Stimulated activated CD4-positive, alpha-beta T cell treated with anti-CD3 and anti-CD28 coated beads, Interleukin-4, amount 100 ng/mL, for 24 hours (primary cell): ENCODE measurements at places on chromosomes 5 and 9.

DNA sequence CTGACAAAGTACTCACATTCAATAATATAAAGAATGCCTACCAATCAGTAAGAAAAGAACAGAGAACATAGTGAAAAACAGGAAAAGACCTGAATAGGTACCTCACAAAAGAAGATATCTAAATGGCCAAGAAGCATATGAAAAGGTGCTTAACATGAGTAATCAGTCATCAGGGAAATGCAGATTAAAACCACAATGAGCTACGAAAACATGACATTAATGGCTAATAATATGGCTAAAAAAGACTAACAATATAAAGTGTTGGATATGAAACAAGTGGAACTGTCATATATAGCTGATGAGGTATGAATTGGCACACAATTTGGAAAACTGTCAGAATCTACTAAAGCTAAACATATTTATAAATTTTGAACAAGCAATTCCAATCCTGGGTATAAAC is 18.9 kb downstream of the DENND1A start:
- DNase-seq: no peak

- DNase-seq: no peak
Observed at GRCh38 chr5:137190031-137190430, 309.1 kb downstream of the SPOCK1 start.

DNA sequence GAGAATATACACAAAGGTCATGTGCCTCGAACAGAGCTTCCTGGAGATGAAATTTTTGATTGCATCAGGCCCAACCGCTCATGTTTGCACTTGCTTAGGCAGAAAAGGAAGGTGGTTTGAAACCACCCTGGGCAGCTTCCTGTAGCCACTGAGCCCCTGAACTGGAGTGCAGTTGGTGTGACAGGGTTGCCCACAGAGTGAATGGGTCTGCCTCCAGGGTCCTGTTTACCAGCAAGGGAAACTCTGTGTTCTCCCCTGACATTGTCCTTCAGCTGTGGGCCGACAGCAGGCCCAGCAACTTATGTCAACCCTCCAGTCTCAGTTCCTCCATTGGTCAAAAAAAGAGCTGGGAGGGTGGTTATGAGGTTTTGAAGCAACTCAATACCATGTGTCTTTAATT is 289.6 kb downstream of the KIF4B start:
- DNase-seq: no peak

DNA sequence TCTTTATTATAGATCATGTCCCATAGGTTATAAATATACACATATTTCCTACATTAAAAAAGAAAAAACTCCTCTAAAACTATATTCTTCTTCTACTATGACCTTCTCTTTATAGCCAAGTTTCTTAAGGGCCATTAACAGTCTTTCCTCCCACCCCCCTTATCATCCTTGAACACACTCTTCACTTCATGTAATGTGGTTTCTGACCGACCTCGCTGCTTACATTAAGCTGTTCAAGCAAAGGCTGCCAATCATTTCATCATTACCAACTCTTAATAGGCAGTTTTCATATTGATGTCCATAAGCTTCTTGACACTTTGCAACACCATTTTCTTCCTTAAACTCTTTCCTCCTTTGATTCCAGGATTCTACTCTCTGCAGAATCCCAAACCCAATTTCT is 283.0 kb upstream of the PCSK5 start:
- no peak for DNase-seq

DNA sequence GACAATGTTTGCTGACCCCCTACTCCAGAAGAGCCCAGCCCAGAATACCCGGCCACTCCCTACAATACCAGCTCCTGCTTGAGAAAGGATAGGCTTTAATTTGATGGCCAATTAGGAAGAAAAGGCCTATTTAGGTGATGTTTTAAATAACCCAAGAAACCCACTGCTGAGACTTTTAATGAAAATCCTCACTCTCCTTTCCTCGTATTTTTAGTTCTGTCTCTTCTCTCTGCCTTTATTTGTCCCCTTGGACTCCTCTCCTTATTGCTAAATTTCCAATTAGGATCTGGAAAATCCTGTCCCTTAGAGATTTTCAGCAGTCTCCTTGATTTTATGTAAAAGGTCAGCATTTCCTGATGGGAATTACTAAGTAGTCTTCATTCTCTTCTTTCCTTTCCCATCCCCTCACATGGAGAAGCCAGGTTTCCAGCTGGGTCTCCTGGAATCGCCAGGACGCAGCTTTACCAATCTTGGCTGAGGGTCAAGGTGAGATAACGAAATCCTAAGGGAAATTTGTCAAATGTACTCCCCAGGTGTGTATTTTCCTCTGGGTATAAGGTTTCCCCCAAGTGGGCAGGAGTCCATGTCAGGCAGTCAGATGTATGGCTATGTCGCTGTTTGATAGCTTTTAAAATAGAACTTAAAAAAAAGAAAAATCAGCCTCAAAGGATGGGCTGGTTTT is 11.7 kb downstream of the STC2 start:
- no peak for DNase-seq

GRCh38 chr5:65861830-65862241 is 64.5 kb upstream of the ERBIN start:
- DNase-seq: no peak

DNA sequence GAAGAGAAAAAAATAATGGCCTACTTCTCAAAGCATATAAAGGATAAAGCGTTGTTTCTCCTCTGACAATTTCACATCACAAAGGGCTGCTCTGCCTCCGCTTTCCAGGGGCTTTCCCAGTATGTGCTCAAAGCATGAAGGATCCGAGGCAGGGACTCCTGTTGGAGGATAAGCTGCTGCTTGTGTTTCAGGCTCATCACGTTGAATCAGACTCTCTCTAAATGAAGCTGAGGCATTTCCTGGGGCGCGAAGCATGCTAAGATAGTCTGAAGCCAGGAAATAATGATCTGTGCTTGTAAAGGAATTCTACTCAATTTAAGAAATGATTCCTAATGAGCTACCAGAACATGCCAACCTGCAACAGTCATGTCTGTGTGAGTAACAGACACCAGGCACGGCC is 97.5 kb downstream of the MARCHF11 start:
- no peak for DNase-seq

DNA sequence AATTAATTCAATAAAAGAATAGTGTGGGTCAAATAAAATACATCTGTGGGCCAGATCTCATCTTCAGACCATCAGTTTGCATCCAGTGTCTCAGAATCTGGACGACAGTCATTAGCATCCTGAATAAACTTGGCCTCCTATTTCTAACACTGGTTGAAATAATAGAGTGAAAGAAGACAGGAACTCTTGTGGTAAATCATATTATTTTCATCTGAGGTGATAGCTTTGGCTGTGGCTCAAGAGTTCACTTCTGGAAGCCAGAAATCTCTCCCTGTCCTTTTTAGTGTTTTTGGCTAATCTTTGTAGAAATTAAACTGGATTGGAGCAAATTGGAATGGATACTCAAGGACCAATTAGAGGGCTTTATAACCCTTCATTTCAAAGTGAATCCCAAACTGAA is 63.4 kb upstream of the HMHB1 start:
- no peak for DNase-seq

GRCh38 chr5:52947851-52948250 is 41.3 kb upstream of the ITGA2 start:
- DNase-seq: no peak

GRCh38 chr5:56088431-56088949 is 93.7 kb upstream of the IL6ST start:
- no peak for DNase-seq

GRCh38 chr9:125407974-125408900 is 146.6 kb downstream of the GAPVD1 start:
- DNase-seq: peak; percentile 82

- peak; percentile 49 for DNase-seq
Observed at GRCh38 chr5:40277161-40277906, 402.4 kb upstream of the PTGER4 start.

DNA sequence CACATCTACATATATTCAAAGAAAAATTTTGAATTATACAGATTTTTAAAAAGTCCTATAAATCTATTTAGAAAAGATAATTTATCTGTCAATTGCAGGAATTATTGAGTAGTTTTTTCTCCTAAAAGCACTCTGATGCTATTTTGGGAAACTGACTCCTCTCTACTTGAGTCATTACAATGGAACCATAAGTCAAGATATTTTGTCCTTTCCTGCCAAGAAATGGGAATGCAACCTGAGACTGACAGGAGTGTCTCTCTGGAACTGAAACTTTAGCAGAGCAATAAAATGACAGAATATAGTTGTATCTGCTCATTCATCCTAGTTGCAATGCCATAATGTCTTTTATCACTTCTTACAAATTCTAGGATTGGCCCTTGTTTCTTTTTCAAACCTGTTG is 48.6 kb downstream of the CARTPT start:
- no peak for DNase-seq

GRCh38 chr5:173750538-173751265 is 134.3 kb upstream of the BOD1 start:
- DNase-seq: no peak

GRCh38 chr9:114289571-114290481 is 33.1 kb upstream of the ORM1 start:
- DNase-seq: no peak

GRCh38 chr5:150248946-150249345 is 40.6 kb downstream of the CAMK2A start:
- no peak for DNase-seq

- DNase-seq: no peak
Observed at GRCh38 chr9:18189871-18190670, 283.9 kb upstream of the ADAMTSL1 start.

GRCh38 chr5:151847871-151848270 is 76.1 kb downstream of the G3BP1 start:
- DNase-seq: no peak

GRCh38 chr9:93266521-93267001 is 82.6 kb downstream of the WNK2 start:
- DNase-seq: no peak

DNA sequence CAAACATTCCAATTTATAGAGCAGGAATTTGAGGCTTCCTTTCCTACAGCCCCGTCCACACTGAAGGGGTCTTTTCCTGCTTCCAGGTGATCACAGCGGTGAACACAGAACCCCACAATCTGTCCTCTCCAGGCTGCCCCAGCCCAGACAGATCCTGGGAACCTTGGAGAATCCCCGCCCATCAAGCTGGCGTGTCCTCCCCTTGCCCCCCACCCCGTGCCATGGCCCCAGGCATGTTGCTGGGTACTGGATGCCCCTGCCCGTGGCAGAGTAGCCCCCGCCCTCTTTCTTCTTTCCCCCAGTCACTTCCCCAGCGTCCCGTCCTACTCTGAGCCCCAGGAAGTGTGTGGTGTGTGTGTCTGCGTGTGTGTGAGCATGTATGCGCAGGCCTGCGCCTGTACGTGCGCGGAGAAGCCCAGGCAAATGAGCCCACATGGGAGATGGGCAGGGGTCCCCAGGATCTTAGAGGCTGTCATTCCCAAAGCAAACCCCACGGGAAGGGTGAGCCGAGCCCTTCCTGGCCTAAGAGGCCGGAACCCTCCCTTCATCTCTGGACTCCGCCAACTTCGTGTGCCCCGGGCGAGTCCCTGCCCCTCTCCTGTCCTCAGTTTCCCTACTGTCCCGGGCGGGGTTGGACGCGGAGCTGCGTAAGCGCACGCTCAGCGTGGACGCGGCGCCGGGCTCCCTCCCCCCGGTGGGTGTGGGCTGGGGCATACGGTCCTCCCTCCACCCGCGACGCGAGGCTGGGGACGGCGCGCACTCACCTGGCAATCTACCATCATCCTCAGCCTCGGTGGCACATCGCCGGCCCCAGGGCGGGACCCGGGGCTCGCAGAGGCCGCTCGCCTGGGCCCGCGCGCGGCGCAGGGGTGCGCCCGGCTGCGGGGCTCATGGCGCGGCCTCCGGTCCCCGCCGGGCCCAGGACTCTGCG is 15.2 kb downstream of the GBGT1 start:
- peak; percentile 61 for DNase-seq

- no peak for DNase-seq
Observed at GRCh38 chr5:176610435-176610773, 448 bp upstream of the GPRIN1 start.

DNA sequence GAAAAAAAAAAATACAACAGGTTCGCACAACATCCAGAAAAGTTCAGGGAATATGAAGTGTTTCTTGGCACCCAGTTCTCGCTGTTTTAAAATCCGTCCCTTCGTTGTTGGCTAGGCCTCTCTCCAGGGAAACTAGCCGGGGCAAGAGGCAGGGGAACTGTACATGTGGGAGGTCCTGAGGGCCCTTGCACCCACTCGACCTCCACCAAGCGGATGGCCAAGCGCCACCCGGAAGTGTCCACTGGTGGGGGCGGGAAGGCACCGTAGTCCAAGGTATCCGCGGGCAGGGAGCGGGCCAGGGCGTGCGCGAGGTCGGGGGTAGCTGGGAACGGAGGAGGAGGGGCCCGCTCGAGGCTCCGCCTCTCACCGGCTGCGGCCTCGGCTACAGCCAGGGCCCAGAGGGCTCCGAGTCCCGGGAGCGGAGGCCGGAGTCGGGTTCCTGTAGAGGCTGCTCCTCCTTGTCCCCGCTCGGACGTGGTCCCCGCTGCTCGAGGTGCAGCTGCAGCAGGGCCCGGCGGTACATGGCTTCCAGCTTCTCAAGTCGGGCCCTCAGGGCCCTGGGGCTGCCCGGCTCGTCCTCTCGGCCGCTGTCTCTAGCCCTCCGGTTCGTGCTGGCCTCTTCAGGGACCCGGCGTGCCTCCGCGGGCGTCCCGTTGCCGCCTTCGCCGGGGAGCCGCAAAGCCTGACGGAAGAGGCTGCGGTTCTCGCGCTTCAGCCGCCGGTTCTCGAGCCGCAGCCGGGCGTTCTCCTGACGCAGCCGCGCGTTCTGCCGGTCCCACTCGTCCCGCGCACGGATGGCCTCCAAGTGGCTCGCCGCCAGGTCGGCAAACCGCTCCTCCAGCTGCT is 720 bp downstream of the TUSC1 start:
- DNase-seq: no peak

DNA sequence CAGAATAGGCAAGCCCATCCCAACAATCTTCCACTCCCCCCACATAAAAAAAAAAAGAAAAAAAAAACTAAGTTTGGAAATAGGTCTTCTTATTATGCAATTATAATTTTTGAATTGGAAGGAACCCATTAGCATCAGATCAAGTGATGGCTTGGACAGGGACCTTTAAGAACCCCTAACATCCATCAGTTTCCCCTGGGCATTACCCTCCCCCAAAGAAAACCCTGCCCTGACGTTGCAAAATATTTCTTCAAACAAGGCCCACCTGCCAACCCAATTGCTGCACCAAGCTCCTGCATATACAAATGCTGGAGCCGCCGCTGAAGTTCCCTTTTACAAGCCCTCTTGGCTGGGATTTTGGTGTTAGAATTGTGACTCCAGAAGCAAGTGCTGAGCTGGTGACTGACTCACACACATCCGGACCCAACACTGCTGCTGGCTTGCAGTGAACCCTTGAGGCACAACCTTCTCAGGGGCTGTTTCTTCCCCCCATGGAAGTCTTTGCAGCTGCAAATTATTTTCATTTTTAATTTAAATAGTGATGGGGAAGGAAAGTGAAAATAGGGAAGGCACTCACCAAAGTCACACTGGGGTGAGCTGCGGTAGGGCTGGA is 56.1 kb upstream of the AFAP1L1 start:
- DNase-seq: no peak
